ENCODE measurements at places on chromosomes 5 and 9. TPM values are rescaled to one million over a fixed set of nuclear protein-coding genes. Genes with fewer than 3 reads are reported as not detected.

- no peak for DNase-seq
These were observed 272.8 kb downstream of the DENND1A start for GRCh38 chr9:123657099-123657498.

GRCh38 chr5:149474198-149474597 is 77.0 kb downstream of the CSNK1A1 start:
- peak; percentile 35 for DNase-seq

DNA sequence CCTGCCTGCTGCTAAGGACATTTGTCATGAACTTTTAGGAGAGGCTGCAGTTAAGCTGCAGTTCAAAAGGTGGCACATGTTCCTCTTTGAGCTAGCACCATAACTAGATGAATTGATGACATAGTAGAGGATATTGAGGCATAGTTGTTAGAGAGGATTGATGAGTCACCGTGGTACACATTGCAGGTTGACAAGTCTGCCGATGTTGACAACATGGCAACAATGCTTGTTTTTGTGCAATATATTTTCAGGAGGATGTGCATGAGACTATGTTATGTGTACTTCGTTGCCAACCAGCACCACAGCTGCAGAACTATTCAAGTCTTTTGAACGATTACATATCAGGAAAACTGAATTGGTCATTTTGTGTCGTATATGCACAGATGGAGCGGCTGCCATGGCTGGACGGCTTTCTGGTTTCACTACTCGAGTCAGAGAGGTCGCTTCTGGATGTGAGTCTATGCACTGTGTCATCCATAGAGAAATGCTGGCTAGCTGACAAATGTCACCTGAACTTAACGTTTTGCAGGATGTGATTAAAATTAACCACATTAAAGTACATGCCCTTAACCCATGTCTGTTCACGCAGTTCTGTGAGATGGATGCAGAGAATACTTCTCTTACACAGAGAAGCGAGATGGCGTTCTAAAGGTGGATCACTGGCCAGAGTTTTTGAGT is 24.2 kb downstream of the ANP32B start:
- DNase-seq = no peak

GRCh38 chr9:72334658-72335337 is 30.2 kb downstream of the ZFAND5 start:
- DNase-seq = no peak

PCDHB2 gene
- total RNA-seq = 1.4 TPM

- DNase-seq = no peak
These were observed 69.7 kb downstream of the MACROH2A1 start for GRCh38 chr5:135329066-135329912.

- DNase-seq = peak; percentile 66
These were observed 581.4 kb downstream of the RAB3C start for GRCh38 chr5:59164041-59164830.

DNA sequence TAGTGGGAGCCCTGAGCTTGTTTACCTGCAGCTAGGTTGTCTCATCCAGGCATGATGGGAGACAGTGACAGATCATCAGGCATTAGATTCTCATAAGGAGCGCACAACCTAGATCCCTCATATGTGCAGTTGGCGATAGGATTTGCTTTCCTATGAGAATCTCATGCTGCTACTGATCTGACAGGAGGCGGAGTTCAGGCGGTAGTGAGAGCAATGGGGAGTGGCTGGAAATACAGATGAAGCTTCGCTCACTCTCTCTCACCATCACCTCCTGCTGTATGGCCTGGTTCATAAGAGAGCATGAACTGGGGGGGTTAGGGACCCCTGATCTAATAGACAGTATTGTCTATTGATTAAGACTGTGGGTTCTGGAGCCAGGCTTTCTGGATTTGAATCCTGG is 24.9 kb downstream of the SMAD5 start:
- no peak for DNase-seq

LOX gene
- total RNA-seq = 317 TPM

GRCh38 chr9:75181750-75182149 is 93.4 kb downstream of the OSTF1 start:
- DNase-seq = no peak

TLR4 gene
- total RNA-seq = 46.7 TPM

DNA sequence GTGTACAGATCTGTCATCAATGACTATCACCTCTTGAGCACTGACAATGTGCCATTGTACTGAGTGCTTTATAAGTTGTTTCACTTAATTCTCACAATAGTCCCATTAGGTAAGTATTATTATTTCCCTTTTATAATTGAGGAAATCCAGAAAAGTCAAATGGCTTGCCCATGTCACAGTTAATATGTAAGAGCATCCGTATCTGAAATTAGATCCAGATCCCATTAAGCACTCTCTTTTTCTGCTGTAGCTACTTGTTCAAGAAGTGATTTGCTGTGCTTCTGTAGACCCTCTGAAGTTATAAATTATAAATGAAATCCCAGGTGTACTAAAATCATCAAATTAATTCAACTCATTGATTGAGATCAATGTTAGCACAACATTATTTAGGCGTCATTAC is 94.7 kb downstream of the INIP start:
- no peak for DNase-seq

GRCh38 chr9:93187047-93187446 is 3.1 kb downstream of the WNK2 start:
- peak; percentile 84 for DNase-seq

GRCh38 chr9:96157675-96158074 is 144.3 kb downstream of the HSD17B3 start:
- DNase-seq = no peak

- DNase-seq = no peak
These were observed 210.1 kb downstream of the EPB41L4A start for GRCh38 chr5:112208699-112209615.

CA9 gene
- not detected for total RNA-seq

- DNase-seq = peak; percentile 41
These were observed 87.6 kb downstream of the ADAMTS6 start for GRCh38 chr5:65394087-65394486.

SCGB3A2 gene
- not detected for total RNA-seq

- DNase-seq = peak; percentile 84
These were observed 222.6 kb downstream of the MEF2C start for GRCh38 chr5:88660264-88660946.

DNA sequence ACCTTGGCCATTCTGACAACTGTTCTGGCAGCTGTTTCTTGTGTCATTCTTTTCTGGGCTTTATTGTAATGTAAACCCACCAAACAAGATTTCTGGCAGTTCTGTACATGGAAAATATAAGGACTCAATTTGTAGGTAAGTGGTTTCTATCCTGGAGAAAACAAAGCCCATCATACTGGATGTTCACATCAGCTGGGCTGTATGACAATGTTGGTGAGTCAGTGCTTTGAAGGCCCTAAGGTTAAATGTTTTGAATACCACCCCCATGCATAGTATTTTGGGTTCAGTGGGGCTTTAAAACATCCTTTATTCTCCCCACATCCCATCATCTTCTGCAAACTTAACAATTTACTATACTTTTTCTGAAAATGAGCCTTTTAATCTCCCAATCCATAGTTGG is 52.5 kb downstream of the SH3GL2 start:
- no peak for DNase-seq

DNA sequence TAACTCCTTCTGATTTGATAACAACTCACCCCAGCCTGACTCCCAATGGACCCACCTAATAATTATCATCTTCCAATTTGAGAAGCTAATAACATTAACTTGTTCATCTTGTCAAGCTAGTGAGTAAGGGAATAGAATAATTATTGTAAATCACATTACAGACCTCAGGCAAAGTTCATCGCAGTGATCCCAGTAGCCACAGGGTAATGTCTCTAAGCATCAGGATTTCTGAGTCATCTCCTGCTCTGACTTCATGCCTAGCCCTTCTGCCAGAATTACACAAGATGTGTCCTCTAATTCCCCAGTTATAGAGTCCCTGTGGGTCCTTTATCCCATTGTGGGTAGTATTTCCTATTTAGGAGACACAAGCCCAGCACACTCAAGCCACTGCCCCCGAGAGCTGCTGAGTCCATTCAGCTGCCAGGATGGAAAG is 365.7 kb downstream of the DEPDC1B start:
- no peak for DNase-seq

- no peak for DNase-seq
These were observed 163.5 kb downstream of the NR2F1-AS1 start for GRCh38 chr5:93417490-93417889.

GRCh38 chr5:88540471-88541115 is 271.9 kb upstream of the TMEM161B start:
- DNase-seq = no peak

DNA sequence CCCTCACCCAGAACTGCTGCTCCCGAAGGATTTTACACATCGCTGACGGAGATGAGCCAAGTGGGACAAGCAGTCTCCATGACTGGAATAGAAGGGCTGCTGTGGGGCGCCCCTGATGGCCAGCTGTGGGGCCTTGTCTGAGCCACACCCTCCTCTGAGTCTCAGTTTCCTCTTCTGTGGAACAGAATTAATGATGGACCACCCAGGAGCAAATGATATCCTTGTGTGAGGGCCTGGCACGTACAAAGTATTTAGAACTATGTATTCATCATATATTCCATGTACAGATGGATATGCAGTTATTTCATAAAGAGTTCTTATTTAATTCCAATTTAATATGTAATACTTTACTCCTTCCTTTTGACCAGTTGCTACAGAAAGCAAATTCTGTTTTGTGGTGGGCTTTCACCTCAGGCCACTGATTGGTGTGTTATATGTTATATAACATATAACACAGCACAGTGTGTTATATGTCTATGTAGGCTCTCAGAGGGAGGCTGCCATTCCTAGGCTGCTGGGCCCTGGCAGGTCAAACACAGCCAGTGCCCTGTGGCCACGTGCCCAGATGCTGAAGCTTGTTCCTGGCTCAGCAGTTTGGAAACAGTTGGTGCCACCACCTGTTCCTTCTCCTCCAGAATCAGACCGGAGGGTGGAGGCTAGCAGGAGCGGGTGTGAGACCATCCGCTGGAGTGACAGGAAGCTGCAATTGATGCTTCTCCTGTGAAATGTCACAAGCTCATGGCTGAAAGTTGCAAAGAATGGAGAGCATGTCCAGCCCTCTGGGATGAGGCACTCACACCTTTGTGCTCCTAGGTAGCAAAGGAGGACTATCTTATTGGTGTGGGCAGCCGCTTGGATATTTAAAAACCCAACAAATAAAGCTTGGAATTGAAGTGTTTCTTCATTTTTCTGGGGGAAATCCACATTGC is 4.4 kb upstream of the FGD3 start:
- DNase-seq = no peak

GRCh38 chr5:80958616-80959015 is 1.5 kb upstream of the RASGRF2 start:
- no peak for DNase-seq

- DNase-seq = peak; percentile 18
These were observed 5.2 kb downstream of the F2R start for GRCh38 chr5:76720988-76721569.

DNA sequence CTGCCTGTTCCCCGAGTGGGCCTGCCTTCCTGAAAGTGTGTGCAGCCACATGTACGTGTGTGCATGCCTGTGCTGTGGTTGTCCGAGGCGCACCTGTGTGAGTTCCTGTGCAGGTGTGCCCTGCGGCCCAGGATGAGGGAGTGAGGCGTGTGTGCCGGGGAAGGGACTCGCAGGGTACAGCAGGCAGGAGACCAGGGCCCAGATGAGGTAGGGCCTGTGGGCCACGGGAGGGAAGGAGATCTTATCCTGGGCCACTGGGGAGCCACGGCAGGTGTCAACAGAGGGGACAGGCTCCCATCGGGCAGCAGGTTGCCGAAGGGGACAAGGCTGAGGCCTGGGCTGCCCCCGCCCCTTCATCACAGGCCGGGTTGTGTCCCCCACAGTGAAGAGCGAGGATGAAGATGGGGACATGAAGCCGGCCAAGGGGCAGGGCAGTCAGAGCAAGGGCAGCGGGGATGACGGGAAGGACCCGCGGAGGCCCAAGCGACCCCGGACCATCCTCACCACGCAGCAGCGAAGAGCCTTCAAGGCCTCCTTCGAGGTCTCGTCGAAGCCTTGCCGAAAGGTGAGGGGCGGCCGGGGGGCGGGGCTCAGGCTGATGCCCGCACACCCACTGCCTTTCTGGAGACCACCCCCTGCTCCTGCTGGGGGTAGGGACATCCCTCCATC is 79.2 kb downstream of the LMX1B start:
- peak; percentile 73 for DNase-seq

GRCh38 chr9:132031467-132032237 is 48.0 kb downstream of the MED27 start:
- DNase-seq = no peak

CAVIN4 gene
- total RNA-seq = 1.4 TPM

DNA sequence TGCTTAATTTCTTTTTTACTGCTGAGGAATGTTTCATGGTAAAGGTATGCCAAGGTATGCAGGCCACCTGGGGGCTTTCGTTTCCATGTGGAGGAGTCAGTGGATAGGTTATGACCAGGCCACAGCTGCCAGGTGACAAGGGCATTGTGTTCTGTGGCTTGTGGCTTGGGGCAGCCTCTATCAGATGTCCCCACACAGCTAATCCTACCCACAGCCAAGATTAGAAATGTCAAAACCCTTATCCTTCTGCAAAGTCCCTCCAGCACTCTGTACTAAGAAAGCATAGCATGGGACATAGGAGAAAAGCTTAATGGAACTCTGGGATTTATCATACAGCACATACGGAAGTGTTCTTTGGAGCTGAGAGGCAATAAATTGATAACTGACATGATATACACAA is 171.2 kb upstream of the S1PR3 start:
- DNase-seq = no peak

- no peak for DNase-seq
These were observed 142.4 kb downstream of the C9orf152 start for GRCh38 chr9:110065532-110065931.

FBXO4 gene
- 14.5 TPM for total RNA-seq

GRCh38 chr5:12413075-12413474 is 508.8 kb upstream of the CTNND2 start:
- DNase-seq = no peak

BTNL9 gene
- not detected for total RNA-seq

GCNT4 gene
- total RNA-seq = 2.7 TPM

PHF24 gene
- total RNA-seq = not detected

DNA sequence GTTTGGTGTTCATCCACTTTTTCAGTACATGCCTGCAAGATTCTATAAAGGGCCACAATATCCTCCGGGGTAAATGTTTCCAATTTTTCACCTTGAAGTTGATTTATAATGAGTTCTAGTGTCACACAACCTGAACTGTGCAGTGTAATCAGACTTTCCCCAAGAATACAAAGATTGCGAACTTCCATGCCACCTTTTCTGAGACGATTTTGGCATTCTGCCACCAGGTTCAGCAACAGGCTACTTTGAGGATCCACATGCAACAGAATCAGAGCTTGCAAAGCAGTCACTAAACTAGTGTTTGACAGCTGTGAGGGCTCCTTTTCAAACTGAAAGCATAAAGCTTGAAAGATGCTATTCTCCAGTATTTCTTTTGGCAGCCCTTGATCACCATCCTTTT is 1.6 kb downstream of the FASTKD3 start:
- DNase-seq = no peak

DNA sequence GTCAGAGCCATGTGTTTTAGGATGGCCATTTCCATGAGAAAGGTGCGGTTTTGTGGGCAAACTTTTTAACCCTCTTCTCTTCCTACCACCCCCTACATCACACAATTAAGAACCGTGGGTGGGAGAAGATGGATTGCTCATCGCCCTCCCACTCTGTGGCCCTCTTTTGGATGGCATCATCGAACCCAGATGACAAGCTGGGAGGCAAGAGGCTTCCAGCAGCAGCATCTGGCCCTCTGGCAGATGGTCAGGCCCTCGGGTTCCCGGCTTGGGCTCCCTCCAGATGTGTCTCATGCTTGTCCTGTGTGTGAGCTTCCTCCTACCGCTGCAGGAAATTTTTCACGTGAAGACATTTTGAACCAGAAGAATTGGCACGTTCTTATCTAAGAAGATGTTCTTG is 199.9 kb downstream of the EBF1 start:
- no peak for DNase-seq

- no peak for DNase-seq
These were observed 135.3 kb downstream of the EGFLAM start for GRCh38 chr5:38393636-38394035.
